ENCODE measurements at places on chromosomes 12 and 14. TPM values are rescaled to one million over a fixed set of nuclear protein-coding genes. Genes with fewer than 3 reads are reported as not detected.

TUBA1B gene
- 190 TPM for polyA plus RNA-seq

TEX52 gene
- polyA plus RNA-seq = not detected

OR4E2 gene
- not detected for polyA plus RNA-seq

SLCO1C1 gene
- polyA plus RNA-seq = 0.24 TPM
